ENCODE measurements at places on chromosomes 2 and 18.

DNA sequence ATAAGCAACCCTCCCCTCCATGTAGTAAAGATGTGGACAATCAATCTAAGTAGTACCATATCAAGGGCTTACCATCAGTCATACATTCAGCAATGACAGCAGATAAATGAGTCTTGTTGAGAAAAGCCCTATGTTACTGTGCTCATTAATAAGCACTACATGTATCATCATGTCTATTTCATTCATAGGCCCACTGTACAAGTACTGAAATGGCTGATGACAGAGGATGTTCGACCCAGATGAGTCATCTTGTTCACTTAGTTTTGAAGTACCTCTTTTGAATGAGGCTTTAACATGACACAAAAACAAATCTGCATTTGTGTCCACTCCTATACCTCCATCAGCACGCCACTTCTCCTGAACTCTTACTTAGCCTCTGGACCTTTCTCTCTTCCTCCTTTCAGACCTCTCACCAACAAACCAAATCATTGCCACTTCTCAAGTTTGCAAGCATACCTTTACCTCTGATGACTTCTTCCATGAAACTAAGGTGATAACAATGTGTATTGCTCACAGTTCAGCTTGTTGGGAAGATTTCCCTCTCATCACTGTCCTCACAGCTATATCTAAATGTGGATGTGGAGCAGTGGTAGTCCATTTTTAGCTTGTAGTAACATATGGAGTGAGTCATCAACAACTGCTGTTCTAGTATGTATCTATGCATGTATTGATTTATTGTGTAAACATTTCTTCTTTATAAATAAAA is 921.0 kb upstream of the SLC39A10 start:
- no peak for DNase-seq

DNA sequence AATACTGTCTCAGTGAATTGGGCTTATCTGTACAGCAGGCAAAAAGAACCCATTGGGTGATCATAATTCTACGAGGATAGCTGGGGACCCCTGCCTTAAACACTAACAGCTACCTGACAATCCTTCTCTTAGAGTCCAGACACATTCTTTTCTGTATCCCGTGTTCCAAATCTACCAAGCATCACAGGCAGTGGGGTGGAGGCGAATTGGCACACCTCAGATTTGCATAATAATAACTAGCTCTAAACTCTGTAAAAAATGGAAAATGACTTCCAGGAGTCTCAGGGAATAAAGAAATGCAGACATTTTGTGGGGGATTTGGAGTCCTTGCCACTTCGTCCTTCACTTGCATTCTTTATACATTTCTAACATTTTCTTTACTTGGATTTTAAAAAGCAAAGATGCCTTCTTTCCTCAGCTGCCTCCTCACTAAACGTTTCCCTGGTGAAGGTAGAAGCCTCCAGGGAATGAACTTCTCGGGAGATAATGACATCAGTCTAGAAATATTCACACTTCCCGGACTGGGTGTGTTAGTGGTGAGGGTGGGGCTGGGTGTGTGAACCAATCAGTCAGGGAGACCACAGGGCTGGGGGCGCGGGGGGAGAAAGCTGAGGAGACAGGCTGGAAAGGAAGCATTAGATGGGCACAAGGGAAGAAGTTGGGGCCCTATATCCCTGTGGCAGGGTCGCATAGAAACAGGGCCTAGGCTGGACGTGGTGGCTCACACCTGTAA is 59.1 kb upstream of the BOD1L2 start:
- DNase-seq: no peak

GRCh38 chr18:47754311-47755101 is 176.0 kb downstream of the SMAD2 start:
- DNase-seq: no peak

DNA sequence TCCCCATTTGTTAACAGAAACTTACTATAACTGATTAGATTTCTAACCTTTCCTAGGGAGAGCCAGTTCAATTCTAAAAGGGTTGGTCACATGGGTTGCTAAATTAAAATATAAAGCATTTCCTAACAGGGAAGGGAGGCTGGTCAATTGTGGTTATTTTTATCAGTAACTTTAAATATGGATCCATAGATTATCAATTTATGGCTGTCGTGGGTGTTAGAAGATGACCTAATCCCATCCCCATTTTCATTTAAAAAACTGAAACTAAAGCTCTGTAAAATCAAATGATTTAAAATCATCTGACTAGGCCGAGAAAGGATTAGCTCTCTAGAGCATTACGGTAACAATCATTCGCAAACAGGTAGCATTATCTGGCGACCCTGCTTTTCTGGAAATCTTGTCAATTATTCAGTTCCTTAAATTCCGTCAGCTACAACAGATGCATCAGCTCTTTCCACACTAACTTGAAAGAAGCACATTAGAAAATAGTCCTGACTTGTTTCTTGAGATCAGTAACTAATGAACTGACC is 953 bp upstream of the HNRNPA3 start:
- no peak for DNase-seq

- no peak for DNase-seq
These were observed 124.9 kb downstream of the XIRP2 start for GRCh38 chr2:167013227-167013626.

DNA sequence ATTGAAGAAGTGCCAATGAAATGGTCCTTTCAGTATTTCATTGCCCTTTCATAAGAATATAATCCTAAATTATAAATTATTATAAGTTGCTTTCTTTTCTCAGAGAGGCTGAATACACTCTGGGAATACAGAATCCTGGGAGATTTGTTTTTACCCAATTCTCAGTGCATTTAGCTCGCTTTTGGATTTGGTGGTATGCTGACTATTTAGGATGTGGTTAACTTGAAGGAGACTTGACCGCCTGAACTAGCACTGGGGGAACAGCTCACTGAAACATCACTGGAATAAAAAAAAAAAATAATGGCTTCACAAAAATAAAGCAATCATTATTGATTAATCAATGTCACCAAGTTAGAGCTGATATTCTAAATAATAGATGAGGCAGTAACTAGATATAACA is 10.2 kb downstream of the TNFAIP6 start:
- no peak for DNase-seq

DNA sequence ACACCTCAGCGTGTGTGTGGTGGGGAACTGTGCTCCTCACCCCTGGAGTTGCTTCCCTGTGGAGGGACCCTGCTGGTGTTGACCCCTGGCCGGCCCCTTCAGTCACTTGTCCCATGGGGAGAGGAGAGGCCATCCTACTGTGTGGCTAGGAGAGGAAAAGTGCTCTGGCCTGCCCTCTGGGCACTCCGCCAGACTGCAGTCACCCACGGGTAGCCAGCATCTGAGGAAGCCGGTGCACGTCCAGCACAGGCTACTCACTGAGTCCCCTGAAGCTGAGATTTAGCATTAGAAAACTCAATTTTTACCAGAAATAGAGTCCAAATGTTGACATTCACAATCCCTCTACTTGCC is 211.5 kb upstream of the RAB6C start:
- DNase-seq: no peak
